ENCODE measurements at places on chromosomes 2 and 18. TPM values are rescaled to one million over a fixed set of nuclear protein-coding genes. Genes with fewer than 3 reads are reported as not detected.

Gene APLF
- total RNA-seq: 2.8 TPM

Gene SERPINB4
- not detected for total RNA-seq

Gene IL1R2
- total RNA-seq: not detected

Gene HJURP
- 2.7 TPM for total RNA-seq

Gene SULT1C2
- 1.5 TPM for total RNA-seq

Gene VIT
- total RNA-seq: not detected

All from mesangial cell (primary cell).